ENCODE measurements at places on chromosomes 6 and 20.

DNA sequence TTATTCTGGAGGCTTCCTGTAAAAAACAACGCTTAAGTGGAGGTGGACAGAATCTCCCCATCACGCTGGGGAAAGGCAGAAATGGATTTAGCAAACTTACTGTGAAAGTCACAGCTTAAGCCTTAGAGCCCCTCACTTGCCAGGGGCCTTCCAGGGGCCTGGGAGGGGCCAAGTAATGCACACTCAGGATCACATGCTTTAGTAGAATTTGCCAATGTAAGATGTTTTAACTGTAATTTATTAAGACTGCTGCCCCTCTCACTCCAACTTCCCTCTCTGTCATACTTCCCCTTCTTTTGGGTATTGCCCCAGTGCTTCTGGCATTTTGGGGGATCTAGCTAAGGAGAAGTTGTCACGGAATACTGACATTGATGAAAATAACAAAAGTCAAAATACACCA, 12.6 kb upstream of the ADA start:
- DNase-seq: no peak

DNA sequence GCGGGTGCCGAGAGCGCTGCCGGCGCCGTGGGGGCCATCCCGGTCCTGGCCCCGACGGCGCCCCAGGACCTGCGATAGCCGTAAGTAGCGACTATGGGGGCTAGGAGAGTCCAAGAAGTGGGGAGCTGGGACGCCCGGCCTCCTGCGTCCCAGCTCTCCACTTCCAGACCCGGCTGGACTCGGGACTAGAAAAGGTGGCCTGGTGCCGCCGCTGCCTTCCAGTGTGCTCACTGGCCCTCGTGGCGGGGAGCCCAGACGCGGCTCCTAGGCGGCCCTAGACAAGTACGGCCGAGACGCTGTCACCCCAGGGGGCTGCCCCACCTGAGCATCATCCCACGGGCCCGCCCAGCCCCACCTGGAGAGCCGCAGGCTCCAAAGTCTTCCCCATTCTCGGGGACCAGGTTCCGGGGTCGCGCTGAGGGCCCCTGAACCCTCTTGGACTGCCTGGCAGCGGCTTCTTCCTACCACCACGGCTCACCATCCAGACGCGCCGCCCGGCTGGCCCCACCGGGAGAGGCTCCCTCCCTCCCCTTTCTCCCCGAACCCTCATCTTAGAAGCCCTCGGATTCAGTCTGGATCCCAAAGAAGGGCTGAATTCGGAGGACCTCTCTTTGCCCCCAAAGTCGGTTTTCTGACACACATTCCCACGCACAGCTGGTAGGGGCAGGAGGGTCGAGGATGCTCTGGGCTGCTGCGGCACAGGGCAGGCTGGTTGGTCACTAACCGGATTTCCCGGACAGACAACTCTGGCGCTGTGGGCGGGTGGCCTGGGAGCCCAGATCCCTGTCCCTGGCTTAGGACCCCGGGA, 870 bp upstream of the MDFI start:
- no peak for DNase-seq

- no peak for DNase-seq
Measured at GRCh38 chr6:2596222-2596621, 154.5 kb downstream of the MYLK4 start.

- DNase-seq: peak; percentile 40
Measured at GRCh38 chr6:156778454-156779205, 1.5 kb downstream of the ARID1B start.

DNA sequence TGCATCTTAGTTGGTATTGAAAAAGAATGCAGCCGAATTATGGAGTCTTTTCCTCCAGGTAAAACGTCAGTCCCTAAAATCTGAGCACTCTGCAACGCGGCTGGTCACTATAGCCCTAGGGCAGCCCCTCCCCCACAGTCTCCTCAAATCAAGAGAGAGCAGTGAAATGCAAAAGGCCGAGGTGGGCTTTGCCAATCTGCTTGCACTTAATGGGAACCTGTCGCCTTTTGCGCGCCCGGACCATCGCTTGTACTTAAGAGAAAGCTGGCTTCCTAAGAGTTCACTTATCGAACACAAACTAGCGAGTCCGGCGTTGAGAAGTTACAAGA, 447 bp downstream of the MCM3 start:
- no peak for DNase-seq

- no peak for DNase-seq
Measured at GRCh38 chr6:51456282-51456681, 631.1 kb downstream of the PKHD1 start.

- DNase-seq: no peak
Measured at GRCh38 chr20:12055161-12055560, 137.5 kb downstream of the BTBD3 start.

DNA sequence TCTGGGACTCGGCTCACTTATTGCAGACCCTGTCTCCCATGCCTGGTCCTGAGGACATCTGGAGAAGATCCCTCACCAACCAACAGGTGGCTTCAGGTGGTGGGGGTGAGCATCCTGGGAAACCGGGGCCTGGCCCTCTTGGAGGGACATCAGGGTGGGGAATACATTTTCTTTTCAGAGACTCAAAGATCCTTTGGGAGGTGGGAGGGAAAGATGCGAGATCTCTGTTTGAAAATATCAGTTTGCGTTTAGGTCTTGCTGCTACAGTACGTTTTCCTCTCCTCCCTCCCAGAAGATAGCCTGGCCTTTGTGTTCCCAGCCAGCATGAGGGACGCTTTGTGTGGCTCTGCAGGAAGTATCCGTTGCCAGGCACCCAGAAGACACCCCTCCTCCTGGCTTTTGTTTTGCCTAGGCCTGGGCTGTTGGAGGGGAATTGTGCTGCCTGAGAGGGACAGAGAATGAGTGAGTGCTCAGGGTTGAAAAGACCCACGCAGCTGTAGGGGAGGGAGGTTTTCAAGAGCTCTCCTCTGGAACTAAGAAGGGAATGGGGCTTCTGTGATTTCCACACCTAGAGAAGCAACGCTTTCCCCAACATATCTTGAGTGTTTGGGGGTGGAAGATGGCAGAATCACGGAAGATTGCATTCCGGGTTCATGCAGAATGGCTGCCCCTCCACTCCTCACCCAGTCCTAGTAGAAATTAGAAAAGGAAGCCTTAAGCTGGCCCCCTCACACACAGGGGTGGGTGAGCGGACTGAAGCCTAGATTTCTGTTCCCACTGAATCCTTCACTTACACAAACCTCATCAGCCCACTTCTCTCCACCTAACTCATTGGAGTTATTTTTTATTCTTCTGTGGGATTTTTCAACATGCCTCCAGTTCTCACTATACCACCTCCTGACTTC, 22.0 kb upstream of the SLC2A12 start:
- DNase-seq: no peak

DNA sequence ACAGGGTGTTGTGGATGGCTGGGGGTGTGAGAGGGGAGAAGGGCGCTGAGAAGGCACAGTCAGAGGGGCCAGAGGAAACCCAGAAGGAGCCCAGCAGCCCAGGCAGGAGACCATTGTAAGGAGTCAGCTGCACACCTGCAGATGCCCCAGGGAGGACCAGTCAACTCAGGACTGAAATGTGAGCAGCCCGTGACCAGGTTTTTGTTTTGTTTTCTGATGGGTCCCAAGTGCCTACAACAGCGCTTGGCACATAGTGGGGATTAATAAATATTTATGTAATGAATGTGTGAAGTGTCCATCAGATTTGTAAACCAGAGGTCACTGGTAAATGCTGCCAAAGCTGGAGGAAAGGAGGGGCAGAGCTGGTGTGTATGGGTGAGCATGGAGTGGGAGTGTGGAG, 30.2 kb downstream of the TRAM2 start:
- no peak for DNase-seq

- DNase-seq: no peak
Measured at GRCh38 chr6:141326925-141327324, 805.8 kb upstream of the GJE1 start.

DNA sequence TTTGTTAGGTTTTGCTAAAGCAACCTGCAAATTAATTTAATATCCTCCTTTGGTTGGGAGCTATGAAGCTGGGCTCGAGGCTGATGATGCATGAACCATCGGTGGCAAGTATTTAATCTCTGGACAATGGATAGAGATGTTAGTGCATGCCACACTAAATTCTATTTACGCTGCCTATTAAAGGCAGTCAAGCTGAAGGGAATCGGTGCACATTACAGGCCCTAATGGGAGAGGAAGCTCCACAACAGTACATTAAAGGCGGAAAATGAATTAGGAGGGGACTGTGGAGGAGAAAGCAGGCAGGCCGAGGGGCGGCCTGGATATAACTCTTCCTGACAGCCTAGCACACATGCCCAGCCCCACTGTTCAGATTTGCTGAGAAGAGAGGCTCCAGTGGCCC, 132.4 kb upstream of the MAFB start:
- no peak for DNase-seq

DNA sequence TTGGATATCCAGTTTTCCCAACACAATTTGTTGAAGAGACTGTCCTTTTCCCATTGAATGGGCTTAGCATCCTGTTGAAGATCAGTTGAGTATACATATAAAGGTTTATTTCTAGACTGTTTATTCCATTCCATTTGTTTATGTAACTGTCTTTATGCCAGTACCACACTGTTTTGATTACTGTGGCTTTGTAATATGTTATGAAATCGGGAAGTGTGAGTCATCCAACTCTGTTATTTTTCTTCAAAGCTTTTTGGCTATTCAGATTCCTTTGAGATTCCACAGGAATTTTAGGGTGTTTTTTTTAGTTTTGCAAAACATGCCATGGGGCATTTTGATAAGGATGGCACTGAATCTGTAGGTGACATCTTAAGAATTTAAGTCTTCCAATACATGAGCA, 188.3 kb downstream of the BMP7 start:
- no peak for DNase-seq

DNA sequence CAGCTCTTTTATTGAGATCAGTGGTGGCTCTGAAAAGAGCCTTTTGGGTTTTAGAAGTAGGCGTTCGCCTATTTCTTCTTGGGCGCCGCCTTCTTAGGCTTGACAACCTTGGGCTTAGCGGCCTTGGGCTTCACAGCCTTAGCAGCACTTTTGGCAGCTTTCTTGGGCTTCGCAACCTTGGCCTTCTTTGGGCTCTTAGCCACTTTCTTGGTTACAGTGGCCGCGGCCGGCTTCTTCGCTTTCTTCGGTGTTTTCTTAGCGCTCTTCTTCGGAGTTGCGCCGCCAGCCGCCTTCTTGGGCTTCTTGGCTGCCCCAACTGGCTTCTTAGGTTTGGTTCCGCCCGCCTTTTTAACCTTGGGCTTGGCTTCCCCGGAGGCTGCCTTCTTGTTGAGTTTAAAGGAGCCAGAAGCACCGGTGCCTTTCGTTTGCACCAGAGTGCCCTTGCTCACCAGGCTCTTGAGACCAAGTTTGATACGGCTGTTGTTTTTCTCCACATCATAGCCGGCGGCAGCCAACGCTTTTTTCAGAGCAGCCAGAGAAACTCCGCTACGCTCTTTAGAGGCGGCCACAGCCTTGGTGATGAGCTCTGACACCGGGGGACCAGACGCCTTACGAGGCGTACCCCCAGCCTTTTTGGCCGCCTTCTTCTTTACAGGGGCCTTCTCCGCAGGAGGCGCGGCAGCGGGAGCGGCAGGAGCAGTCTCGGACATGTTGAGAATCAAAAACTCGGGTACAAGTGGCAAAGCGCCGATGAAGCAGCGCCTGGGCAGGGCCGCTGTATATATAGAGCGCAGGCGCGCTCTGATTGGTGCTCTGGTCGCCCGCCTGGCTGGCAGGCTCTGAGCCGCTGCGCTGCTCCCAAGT, 31.3 kb upstream of the HFE start:
- peak; percentile 90 for DNase-seq

DNA sequence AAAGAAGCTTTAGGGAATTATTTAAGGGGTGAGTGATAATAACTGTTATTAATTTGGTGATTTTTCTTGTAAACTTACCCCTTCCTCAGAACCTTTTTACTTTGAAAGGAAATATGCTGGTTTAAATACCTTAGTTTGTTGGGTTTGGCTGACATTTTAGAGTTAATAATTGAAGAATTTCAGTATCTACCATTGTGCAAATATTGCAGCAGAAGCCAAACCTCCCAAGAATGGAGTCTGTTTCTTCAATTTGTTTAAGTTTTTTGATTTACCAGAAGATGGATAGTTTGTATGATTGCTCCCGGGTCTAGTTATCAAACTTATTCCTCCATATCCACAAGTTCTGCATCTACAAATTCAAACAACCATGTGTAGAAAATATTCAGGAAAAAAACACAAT, 77.1 kb downstream of the ATRN start:
- no peak for DNase-seq

GRCh38 chr20:34123309-34123708, 11.3 kb upstream of the EIF2S2 start:
- DNase-seq: no peak

GRCh38 chr20:31915491-31916280, 36.2 kb downstream of the PDRG1 start:
- no peak for DNase-seq

DNA sequence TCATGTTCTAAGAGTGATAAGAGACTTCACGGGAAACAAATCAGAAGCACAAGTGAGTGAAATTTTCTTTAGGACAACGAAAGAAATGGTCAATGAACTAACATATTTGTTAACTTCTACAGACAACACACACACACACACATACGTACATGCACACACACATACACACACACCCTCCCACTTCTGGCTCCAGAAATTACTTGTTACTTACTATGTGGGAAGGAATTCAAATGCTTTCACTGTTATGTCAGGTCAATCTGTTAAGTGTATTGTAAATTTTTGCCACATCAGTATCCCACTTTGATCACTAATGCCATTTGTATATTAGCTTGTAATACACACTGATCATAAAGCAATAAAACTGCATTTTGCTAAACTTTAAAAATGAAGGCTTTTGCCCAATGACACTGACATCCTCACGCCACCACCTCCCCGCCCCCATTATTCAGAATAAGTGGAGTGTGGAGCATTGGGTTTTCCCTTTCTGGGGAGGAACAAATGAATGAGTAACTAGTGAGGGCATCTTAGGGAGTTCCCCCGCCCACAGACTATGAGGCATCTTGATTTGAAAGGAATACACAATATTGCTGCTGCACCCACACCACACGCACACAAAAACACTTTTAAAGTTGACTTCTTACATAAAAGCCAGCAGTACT, 76.2 kb downstream of the ATXN1 start:
- DNase-seq: peak; percentile 51

- peak; percentile 32 for DNase-seq
Measured at GRCh38 chr20:21102603-21103311, 3.4 kb downstream of the LINC00237 start.

DNA sequence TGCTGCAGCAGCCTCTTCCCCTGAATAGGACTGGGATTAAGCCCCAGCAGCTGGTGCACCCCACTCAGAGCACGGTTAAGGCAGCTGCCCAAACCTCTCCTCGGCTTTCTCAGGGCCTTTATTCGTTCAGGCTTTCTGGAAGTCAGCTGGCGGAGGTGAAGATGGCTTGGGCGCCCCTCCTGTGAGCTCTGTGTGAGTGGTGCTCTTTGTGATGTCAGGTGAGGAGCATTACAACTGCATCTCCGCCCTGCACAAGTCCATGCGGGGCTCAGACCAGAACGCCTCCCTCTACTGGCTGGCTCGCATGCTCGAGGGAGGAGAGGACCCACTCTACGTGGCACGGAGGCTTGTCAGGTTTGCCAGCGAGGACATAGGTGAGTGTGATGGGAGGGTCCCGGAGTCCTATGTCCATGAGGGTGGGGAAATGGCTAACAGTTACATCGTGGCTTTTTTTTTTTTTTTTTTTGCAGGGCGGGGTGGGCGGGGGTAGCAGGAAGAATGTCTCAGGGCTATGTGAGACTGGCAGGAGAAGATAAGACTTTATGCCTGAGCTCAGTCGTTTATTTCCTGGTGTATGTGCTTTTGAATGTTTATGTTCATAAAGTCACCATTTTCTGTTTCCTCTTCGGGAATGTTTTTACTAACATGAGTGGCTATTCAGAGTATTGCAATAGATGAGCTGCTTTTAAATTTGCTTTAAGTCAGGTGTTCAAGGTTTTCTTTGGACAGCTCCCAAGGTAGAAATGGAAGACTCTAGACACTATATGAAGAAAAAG, 18.2 kb downstream of the WRNIP1 start:
- DNase-seq: no peak

- DNase-seq: no peak
Measured at GRCh38 chr6:16338577-16339264, 100.3 kb downstream of the GMPR start.

Measured in CD4-positive, alpha-beta T cell treated with Interleukin-6 at 100 ng/mL for 8 hours (primary cell).